Activated T-helper 2 cell treated with anti-CD3 and anti-CD28 coated beads, Interferon-gamma antibody, Interleukin-2, Interleukin-4, amounts not matched to agents 10 μg/mL and 5 μg/mL and 100 μg/mL, durations not matched to agents 14 hours and 24 hours and 36 hours (primary cell): ENCODE measurements at places on chromosomes 3 and 15.

- no peak for DNase-seq
Measured at GRCh38 chr15:47861111-47861903, 144.0 kb downstream of the SEMA6D start.

DNA sequence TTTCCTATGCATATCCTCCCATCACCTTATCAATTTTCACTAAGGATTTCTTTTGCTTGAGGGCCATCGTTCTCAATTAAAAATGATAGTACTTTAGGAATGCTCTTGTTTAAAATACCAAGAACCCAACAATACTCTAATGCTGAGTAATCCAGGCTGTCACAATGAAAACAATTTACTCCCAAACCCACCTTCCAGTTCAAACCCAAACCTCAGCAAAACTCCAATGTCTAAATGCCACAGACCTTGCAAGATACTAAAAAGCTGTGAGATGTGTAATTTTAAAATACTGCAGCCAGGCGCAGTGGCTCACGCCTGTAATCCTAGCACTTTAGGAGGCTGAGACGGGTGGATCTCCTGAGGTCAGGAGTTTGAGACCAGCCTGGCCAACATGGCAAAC lies 889.8 kb downstream of the ROBO1 start:
- no peak for DNase-seq

GRCh38 chr3:61903931-61904657 lies 342.7 kb downstream of the PTPRG start:
- no peak for DNase-seq

- peak; percentile 24 for DNase-seq
Measured at GRCh38 chr3:186060222-186060621, 48.7 kb downstream of the ETV5 start.

GRCh38 chr3:69282181-69282580 lies 103.7 kb downstream of the FRMD4B start:
- DNase-seq = no peak

GRCh38 chr3:180570238-180570637 lies 31.7 kb upstream of the TTC14 start:
- DNase-seq = no peak
